ENCODE measurements at places on chromosomes 5 and 9.
A peak's percentile ranks its signal among the peaks of the same experiment; 100 is the strongest.

DNA sequence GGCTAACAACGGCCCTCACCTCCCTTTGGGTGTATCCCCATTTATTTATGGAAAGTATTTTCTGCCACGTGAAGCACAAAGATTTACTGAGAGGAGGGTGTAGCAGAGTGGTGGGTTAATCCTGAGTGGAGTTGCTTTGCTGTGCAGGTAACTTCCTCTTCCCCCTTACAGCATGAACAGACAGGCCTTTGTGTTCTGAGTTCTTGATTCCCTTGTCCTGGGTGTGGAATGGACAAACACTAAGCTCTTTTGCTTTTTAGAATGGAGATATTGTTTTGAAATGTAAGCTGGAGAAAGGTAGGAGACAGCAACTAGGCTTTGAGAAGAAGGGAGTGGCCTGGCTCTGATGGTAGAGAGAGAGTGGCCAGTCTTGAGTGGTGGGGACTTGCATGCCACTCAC lies 17.1 kb upstream of the GLRX start:
- DNase-seq: no peak

- no peak for DNase-seq
Measured at GRCh38 chr5:91632871-91633270, 249.8 kb upstream of the ARRDC3 start.

DNA sequence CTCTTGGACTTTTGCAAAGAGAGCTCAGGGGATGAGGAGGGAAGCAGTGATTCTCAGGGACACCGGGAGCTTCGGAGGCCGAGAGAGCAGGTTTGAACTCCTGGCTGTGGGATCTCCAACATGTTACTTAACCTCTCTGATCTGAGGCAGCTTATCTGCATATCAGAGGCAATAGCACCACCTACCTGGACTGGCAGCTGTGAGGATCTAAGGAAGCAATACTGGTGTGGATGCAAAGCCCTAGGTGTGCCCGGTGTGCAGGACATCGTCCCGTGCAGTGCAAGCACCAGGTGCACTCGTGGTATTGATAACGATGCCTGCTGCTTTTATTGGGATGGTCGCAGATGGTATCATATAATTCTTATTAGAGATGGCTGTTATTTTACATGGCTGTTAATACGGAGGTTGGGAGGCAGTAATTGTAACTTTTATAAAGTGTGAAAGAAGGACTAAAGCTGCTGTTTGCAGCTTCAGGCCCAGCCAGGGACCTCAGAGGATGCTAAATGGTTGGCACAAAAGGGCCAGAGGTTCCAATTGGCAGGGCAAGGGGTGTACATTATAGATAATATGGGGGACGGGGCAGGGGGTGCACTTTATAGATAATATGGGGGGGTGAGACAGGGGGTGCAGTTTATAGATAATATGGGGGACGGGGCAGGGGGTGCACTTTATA lies 14.9 kb downstream of the COL5A1 start:
- no peak for DNase-seq

GRCh38 chr5:15948190-15948589 lies 231.4 kb downstream of the MARCHF11 start:
- no peak for DNase-seq

- no peak for DNase-seq
Measured at GRCh38 chr5:166329149-166329800, 1962.2 kb upstream of the WWC1 start.

DNA sequence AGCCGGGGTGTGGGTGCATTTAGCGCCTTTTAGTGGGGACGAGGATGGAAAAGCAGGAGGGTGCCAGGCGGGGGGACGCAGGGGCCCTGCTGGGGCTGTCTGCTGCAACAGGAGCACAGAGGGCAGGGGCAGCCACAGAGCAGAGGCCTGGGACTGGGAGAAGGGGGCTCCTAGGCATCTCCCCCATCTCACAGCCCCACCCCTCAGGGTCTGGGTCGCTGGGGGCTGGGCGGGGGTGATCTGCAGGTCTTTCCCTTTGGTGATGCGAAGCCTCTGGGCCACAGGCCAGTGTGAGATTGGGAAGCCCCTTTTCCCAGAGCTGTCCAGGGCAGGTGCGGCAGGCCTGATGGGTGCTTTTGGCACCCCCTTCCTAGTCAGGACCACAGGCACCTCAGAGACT lies 4.8 kb downstream of the TOR2A start:
- DNase-seq: no peak

- DNase-seq: no peak
Measured at GRCh38 chr5:45862763-45863162, 166.6 kb upstream of the HCN1 start.

DNA sequence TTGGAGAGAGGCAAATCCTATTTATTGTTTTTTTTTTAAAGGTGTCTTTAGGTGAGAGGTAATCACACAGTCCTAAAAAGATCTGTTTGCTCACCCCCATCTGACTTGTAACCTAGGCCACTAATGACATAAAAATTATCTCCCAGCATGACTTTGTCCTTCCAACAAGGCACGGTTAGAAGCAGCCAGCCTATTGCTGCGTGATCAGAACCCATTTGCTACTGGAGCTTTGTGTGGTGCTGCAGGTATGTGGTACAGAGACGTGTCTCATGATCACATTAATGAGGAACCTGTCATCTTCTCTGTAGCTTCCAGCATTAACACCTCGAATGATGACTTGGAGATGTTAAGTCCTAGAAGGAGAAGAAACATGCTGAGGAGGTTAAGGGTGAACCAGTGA lies 555.8 kb upstream of the TLE4 start:
- no peak for DNase-seq

DNA sequence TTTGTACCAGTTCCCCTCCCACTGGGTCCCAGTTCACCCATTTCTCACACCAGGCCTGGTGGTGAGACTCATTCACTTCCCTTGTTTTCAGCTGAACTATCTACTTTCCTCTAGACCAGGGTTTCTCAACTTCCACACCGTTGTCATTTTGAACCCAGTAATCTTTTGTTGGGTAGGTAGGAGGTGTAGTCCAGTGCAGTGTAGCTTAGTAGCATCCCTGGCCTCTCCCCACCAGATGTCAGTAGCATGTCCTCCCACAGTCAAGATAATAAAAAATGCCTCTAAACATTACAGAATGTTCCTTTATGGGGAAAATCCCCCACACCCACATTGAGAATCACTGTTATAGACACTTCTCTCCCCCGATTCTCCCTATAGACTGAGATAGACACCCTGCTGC lies 299.1 kb downstream of the EPB41L4A start:
- no peak for DNase-seq

DNA sequence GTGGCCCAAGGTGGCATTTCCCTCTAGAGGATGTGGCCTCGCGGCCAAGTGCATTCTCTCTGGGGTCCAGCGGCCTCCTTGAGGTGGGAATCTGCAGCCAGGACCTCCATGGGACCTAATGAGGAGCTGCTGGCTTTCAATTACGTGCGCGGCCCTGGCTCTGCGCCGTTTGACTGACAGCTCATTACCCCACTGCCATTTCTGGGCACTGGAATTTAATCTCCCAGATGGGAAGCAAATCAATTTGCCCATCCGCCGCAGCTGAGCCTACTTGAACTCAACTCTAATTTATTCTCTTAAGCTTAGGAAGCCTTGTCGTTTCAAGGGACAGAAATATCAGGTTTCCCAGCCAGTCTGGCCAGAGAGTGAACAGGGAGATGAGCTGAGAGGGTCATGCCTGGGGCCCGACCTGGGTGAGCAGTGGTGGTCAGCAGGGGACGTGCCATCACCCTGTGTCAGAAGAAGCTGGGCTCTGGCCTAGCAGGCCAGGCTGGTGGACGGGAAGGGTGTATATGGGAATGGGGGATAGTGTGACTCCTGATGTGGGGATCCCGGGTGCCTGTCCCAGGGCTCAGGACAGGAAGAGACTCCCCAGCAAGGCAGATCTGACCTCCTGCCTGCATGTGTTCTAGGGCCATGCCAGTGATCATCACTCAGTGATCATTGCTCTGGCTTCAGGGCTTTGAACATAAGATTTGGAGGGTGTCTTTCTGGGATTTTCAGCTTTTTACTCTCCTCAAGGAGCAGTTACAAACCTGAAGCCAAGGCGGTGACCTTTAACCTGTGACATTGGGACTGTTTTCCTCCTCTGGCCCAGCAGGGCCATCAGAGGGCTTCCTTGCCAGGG lies 69.7 kb downstream of the MACROH2A1 start:
- DNase-seq: no peak

- DNase-seq: no peak
Measured at GRCh38 chr9:100472268-100472667, 681 bp upstream of the TMEFF1 start.

DNA sequence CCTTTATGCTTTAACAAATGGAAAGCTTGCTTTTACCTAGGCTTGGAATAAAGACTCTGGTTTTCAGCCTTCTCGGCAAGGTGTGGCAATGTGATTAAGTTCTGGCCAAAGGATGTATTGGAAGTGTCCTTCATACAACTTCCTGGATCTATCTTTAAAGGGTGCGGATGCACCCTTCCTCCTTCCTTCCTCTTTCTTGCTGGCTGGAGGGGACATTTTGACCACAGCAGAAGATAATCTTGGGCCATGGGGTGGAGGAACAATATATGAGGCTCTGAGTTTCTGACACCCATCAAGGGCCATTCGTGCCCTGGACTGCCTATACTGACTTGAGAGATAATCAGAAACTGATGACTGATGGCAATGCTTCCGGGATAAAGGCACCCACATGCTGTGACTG lies 145.7 kb downstream of the ACER2 start:
- DNase-seq: no peak

GRCh38 chr5:59055745-59056448 lies 473.0 kb downstream of the RAB3C start:
- DNase-seq: no peak

DNA sequence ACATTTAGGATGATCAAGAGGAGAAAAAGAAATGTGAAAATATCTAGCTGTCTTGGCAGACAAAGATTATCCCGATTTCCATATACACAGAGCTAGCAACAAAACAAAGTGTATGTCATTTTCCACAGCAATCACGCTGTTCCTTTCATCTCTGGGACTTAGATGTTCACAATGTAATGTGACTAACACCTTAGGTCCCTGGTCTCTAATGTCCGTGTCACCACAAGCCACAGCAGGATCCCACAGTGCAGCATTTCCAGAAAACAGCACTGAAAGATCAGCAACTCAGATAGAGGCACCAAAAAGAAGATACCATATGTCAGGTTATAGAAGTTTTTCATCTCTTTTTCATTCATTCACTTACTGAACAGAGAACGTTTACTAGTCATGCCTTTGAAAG lies 118.0 kb upstream of the TNPO1 start:
- no peak for DNase-seq

DNA sequence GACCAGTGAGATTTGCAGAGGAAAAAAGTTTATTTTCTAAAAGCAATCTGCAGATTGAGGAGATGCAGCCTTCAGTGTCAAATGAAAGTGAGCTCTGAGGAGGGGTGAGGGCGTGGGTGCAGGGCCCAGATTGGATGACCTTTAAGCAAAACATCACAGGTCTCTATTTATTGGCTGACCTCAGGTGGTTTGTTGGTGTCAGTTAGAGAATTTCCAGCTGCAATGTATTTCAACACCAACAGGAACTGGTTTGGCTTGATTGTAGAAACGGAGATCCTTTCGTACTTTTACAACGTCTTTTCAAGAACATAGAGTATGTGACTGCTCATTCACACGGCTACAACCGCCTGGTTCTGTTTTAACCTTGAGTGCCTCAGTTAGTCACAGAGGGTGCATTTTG lies 1069.1 kb downstream of the EFNA5 start:
- peak; percentile 55 for DNase-seq

DNA sequence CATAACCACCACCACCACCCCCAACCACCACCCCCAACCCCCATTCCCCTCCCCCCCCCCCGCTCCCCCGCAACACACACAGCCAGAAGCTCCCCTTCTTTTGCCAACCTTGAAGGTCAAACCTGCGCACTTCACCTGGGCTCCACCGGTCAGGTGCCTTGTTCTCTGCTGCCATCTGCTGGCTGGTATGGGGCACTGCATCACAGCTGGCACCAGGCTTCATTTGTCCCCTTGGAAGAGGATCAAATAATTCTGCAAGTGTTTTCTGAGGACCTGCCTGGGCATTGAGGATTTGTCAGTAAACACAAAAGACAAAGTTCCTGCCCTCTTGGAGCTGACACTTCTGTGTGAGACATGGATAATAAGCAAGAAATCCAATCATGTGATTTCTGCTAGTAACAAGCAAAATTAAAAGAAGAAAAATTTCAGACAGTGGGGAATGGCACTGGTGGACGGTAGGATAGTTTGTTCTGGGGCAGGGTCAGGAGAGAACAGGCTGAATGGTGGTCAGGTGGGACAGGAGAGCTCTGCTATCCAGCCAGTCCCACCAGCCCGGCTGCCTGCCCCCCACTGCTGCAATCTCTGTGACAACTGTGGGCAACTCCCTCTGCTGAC lies 55.6 kb upstream of the LMX1B start:
- peak; percentile 44 for DNase-seq

DNA sequence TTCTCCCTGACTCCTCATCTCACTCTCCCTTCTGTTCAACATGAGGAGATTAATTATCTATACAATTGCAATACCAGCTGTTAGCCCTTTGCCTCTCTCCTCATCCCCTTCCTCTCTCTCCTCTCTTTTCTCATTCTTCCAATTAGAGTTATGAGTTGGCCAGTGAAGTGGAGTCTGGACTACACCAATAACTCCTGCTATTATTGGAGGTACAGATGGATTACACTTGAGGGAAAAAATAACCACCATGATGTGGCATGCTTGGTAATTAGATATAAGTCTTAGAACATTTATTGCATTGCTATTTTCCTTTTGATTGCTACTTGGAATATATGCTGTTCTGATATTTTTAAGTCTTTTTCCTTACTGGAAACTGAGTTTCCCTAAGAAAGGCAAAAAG lies 159.2 kb downstream of the FRMD3 start:
- no peak for DNase-seq

DNA sequence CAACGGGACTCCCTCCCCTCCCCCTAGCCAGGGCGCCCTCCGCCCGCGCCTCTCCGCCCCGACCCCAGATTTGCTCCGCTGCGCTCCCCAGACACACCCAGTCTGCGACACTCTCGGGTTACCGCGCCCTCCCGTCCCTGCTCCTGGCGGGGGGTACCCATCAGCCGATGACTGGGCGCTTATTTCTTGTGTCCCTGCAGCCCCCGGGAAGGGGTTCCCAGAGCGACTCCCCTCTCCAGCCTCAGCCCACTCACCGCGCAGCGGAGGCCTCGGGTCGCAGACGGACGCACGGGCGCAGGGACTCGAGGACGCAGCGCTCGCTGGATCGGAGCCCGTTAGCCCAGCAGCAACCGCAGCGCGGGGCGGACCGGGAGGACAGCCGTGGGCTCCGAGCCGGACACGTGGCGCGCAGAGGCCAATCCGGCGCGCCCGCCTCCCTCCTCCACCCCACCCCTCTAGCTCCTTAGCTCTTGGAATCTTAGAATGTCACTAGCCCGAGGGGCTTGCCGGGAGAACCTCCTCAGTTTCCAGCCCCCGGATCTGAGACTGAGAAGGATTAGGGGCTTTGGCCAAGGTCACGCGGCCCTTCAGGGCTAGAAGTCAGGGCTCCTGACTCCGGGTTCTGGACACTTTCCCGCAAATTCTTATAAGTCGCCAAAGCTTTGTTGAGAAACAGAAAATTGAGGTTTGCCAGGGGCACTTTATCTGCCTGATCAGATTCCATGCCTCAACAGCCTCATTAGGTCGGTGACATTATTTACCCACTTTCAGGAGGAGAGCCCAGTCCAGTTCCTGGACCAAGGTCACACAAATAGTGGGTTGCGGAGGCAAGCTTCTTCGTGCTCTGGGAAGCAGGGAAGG lies at the start of gene ANXA6:
ANXA6 (minus strand) TSS at position 354 of the 861 bp plus-strand sequence. CDS start 9,878 bp downstream, outside the sequence.
- peak; percentile 90 for DNase-seq

Measured in umbilical cord (tissue), 2 donors.